ENCODE measurements at places on chromosomes 6 and 20.

GRCh38 chr6:135525594-135525993, 28.1 kb upstream of the AHI1 start:
- no peak for DNase-seq

DNA sequence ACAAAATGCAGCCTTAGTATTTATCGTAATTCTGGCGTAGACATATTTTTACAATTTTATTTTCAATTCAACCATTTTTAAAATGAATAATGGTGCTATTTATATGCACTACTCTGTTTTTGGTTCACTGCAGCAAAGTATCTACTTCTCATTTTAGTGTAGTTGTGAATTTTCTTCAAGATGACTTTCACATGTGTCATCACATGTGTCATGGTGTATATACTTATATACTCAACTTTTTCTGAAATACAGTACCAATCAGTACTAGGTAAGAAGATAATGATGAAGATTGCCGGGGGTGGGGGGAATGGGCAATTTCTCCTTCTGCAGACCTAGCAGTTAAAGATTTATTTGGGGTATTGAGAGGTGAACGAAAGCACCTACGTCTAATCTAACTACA, 634.5 kb downstream of the PHF3 start:
- DNase-seq, result no peak

GRCh38 chr6:14110001-14110818, 7.4 kb upstream of the CD83 start:
- no peak for DNase-seq

DNA sequence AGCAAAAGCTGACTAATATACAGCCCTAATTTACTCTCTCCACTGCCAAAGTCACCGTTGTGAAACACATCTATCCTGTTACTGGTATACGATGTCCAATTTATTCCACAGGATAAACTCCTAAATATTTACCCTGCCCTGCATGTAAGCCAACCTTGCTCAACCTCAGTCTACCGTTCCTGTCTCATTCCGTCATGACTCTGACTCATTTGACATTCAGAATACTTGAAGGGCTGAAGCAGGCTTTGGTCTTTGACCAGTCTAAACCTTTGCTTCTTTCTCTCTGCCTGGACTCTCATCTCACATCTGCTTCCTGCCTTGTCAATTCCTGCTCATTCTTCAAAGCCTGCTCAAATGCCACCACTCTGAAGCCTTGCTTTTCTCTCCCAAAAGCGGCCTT, 157.5 kb downstream of the SCP2D1 start:
- no peak for DNase-seq

- DNase-seq, result no peak
These were observed 70.3 kb upstream of the SLC22A23 start for GRCh38 chr6:3526962-3527650.

- DNase-seq, result no peak
These were observed 332.6 kb upstream of the EPHA7 start for GRCh38 chr6:93751969-93752368.

GRCh38 chr20:33609504-33609903, 52.6 kb upstream of the C20orf144 start:
- DNase-seq, result no peak

- DNase-seq, result no peak
These were observed 136.2 kb downstream of the GMPR start for GRCh38 chr6:16374461-16375200.

DNA sequence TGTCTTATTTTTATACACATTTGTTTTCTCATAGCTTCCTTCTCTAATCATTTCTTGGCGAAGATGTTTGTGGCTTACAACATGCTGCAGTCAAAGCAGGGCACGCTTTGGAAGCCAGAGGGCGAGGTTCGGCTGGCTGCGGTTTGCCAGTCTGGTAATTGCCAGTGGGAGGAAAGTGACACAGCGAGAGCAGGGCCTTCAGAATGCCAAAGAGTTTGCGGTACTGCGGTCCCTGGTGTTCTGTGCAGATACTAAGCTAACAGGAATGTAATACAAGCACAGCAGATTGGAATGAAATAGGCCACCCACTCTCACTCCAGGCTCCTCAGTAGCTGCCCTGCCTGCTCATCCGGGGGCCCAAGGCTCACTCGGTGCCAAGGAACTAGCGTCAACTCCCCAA, 58.7 kb upstream of the TGM3 start:
- no peak for DNase-seq

DNA sequence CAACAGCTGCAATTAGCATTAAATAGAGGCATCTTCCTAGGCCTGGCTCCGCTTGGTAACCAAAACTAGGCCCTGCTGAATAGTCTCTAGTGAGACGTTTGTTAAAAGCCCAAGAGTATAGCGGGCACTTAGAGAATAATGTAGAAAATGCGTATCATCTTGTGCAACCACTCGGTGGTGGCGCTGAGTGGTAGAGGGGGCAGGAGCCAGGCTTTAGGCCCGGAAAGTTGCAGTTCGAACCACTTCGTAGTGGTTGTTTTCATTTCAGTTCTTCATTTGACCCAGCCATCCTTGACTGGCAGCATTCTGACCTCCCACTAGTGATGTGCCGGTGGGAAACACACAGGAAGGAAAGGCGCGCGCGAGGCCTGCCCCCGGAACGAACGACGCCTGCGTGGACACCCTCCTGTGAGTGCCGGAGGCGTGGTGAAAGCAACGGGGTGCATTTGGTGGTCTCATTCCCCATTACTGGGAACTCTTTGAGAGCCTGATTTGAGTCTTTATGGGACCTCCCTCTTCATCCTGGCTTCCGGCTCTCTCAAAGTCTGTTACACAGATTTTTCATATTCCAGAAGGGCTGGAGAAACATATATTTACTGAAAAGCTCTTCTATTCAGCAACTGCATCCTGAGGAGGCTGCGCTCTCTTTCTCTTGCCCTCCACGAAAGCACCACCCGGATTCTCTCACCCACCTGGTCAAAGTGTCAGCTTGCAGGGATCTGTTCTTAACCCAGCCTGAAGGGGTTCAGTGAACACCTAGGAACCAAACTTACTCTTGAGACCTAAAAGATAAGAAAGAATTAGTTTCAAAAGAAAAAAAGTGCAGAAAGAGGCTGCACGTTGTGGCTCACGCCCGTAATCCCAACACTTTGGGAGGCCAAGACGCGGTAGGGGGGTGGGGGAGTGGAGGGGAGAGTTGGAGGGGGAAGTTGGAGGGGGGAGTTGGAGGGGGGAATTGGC, 18.2 kb downstream of the GPX5 start:
- DNase-seq, result no peak

DNA sequence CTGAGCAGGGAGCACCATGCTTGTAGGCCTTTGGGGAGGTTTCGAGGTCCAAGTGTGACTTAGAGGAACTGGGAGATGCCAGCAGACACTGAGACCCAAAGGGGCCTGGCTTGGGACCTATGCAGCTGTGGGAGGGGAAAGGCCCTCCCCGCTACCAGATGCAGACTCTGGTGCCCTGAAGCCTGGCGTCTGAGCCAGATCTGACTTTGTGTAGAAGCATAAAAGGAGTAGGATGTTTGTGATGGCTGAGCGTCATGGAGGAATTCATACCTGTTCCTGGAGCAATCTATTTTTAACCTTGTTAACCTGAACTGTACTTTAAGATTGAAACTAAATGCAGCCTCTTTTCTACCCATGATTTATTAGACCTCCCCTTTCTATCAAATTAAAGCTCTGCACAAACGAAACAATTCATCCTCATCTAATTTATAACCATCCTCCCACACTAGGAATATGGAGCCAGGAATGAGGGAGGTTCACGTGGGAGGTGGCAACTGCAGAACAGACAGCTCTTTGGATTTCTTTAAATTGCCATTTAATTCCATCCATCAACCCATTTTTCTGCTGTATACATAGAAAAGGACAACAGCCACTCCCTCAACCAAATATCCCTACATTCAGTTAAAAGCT, 172.6 kb upstream of the AGPAT4 start:
- DNase-seq, result no peak

DNA sequence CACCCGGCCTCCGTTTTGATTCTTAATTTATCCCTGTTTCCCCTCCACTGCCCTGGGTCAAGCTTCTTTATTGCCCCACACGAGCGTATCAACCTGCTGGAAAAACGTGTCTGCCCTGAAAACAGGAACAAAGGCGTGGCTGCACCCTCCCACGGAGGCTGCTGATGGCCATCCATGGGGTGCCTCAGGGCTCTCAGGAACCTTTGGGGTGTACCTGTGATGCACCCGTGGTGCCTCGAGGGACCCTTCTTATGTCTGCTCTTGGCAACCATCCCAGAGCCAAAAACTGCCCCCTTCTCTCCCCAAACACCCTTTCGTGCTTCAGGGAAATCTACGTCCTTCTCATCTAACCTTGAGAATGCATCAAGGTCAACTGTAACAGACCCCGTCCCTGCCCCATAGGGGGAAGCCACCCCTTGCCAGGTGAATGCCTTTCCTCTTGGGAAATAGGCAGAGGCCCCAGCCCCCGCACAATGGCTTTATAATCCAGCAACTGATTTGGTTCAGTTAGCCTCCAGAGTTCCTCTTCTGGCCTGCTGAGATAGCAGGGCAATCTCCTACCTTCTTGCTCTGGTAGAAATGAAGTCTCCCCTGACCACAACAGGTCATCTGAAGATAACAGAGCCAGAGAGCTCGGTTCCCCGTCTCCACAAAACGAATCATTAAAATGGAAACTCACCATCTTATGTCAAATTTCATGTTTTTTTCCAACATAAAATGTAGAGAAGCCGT, 29.4 kb downstream of the PSMG4 start:
- DNase-seq, result no peak

DNA sequence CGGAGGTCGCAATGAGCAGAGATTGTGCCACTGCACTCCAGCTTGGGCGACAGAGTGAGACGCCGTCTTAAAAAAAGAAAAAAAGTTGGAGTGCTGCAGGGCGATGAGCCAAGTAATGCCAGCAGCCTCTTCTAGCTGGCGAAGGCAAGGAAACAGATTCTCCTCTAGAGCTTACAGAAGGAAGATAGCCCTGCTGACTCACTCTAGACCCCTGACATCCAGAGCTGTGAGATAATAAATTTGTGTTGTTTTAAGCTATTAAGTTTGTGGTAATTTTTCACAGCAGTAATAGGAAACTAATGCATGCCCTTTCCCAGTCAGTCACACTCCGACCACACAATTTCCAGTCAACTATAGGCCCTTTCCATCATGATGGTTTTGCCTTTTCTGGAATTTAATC, 16.4 kb downstream of the PRSS16 start:
- no peak for DNase-seq

DNA sequence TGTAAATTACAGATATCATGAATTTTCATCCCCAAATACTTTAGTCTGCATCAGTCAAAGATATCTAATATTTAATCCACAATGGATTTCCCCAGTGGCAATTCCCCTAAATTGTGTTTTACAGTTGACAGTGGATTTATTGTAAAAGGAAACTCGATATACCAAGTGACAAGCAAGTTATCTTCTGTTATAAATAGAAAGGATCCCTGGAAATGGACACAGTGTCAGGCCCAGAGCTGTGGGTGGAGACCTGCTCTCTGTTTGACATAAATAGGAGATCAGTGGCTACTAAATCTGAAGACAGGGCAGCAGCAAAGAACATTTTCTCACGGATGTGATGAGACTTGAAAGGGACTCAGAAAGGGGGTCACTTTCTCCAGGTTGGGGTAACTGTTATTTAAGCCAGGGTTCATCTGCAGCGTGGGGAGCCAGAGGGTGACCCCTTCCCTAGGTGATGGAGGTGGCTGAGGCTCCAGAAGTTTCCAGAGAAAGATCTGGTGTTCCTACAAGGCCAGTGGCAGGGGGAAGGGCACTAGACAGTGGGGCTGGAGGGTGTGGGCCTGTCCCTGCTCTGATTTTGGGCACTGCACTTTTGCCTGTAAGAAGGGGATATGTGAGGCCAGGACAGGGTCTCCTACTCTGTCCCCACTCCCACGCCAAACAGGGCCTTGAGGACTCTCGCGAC, 12.3 kb upstream of the FAM110A start:
- no peak for DNase-seq

GRCh38 chr20:34987288-34988190, 31.9 kb downstream of the MYH7B start:
- DNase-seq, result no peak

- no peak for DNase-seq
These were observed 101.0 kb downstream of the ARHGAP18 start for GRCh38 chr6:129608886-129609537.

- DNase-seq, result no peak
These were observed 87.9 kb upstream of the BMP5 start for GRCh38 chr6:55963301-55963700.

- DNase-seq, result no peak
These were observed 12.4 kb downstream of the IRF4 start for GRCh38 chr6:403659-404655.

DNA sequence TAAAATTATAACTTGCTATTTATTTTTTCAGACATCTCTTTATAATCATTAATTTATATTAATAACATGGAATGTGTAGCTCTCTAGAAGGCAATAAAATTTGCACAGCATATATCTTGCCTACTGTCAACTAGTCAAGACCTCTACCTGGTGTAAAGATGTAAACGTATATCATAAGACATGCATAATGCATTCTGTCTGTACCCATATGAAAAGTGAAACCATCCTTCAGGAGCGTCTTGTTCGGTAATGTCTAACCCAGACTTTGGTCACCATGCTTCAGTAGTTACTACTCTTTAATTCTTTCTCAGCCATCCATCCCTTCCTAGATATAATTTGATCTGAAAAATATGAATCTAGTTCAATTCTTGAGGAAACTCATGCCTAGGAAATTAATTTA, 21.0 kb downstream of the CEP43 start:
- no peak for DNase-seq

GRCh38 chr6:45293306-45293705, 34.8 kb upstream of the RUNX2 start:
- DNase-seq, result no peak

GRCh38 chr6:114432400-114432799, 89.6 kb upstream of the HS3ST5 start:
- no peak for DNase-seq

GRCh38 chr6:79895382-79896074, 51.8 kb downstream of the ELOVL4 start:
- no peak for DNase-seq

- no peak for DNase-seq
These were observed 1.6 kb upstream of the CD93 start for GRCh38 chr20:23087587-23088251.

DNA sequence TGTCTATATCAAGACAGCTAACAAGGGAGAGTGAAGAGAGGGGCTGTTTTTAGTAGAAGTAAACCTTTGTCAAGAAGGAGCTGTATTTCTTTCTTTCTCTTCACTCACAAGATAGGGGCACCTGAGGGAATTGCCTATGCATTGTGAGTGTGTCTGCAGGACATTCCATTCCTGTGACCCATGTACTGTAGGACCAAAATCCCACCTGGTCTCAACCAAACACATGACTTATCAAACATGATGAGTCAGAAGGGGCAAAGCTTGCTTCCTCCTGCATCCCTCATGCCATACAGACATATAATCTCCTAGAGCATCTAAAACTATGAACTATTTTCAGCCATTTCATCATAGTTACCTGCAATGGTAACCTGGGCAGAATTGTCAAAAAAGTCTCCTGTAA, 21.8 kb downstream of the PKHD1 start:
- DNase-seq, result no peak

DNA sequence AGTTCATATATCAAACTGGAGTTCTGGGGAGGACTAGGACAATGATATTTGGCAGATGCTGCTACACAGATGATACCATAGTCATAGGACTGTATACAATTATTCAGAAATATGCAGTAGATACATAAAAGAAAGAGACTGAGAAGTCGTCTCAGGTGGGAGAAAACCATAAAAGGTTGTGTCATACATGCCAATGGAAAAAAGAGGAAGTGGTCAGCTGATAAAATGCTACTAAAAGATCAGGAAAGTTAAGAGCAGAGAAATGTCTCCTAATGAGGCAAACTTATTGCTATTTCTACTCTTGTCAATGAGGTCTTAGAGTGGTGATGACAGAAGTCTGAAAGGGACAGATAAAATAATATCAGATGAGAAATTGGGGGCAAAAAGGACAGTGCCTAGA, 407.6 kb downstream of the COL12A1 start:
- no peak for DNase-seq

Data from activated CD8-positive, alpha-beta memory T cell treated with anti-CD3 and anti-CD28 coated beads for 4 hours (primary cell).